ENCODE measurements at places on chromosomes 16 and 17.

DNA sequence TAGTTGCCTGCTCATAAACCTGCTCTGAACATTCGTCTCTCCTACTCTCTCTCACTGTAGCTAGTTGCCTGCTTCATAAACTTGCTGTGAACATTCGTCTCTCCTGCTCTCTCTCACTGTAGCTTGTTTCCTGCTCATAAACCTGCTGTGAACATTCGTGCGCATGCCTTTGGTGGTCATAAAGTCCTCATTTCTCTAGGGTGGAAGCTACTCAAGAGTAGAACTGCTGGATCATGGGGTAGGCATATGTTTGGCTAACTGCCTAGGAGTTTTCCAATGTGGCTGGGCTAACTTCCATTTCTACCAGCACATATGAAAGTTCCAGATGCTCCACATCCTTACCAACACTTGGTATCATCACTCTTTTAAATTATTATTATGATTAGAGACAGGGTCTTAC is 174.6 kb upstream of the RPH3AL start:
- no peak for DNase-seq

DNA sequence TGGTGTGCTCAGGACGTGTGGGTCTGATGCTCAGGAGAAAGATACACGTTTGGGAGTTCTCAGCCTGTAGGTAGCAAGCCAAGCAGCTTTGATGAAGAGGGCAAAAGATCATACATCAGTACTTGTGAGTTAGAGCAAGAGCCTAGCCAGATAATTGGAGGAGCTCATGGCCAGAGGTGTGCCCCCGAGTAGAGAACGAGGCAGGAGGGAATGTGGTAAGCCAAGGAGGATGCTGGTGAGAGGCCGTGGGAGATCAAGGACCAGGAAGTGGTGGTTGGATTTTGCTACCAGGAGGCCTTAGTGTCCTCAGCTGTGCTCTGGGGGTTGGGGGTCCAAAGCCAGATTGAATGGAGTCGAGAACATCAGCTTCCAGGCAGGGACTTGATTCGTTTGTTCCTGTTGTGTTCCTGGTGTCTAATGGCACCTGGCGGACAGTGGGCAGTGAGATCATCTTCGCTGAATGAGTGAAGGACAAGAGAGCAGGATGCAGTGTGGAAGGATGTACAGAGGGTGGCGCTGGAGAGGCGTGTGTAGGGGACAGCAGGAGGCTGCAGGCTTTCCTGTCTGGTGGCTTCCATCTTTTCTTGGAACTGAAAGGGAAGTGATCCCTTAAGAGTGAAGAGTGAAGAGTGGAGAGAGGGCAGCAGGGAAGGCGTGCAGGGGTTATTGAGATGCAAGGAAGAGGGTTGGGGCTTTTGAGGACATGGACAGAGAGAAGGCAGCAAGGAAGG is 11.6 kb downstream of the FBXL19 start:
- DNase-seq, result no peak

DNA sequence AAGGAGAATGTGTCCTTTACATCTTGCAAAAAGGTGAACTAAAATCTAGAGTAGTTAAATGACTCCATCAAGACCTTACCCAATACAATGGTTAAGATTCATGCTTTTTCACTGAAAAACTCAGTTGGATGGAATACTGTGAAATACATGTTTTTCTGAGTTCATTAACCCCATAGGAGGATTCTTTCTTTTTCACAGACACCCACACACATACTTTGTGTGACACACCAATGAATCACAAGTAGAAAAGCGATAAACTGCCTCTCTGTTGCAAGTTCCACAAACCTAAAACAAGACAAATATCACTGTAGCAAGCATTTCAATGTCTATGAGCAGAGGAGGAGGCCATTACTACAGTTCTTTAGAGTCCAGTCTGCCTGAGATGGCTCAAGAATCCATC is 258.8 kb upstream of the CDH5 start:
- no peak for DNase-seq

GRCh38 chr16:13437413-13437795 is 482.6 kb upstream of the ERCC4 start:
- DNase-seq, result no peak

DNA sequence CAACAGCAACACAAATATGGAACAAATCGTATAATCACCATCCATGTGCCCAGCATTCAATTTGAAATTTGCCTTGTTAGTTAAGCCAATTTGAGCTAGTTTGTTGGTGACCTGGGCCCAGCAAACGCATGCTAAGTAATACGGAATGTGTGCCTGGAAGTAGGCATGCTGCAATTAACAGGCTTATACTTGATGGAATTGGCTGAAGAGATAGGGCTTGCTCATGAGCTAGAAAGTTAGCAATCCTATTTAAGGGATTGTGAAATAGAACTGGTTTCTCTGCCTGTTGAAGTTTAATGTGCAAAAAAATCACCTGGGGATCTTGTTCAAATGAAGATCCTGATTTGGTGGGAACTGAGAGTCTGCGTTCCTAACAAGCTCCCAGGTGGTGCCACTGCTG is 8.5 kb upstream of the LPO start:
- no peak for DNase-seq

- no peak for DNase-seq
These were observed 186.5 kb downstream of the PRKCA start for GRCh38 chr17:66488864-66489263.

DNA sequence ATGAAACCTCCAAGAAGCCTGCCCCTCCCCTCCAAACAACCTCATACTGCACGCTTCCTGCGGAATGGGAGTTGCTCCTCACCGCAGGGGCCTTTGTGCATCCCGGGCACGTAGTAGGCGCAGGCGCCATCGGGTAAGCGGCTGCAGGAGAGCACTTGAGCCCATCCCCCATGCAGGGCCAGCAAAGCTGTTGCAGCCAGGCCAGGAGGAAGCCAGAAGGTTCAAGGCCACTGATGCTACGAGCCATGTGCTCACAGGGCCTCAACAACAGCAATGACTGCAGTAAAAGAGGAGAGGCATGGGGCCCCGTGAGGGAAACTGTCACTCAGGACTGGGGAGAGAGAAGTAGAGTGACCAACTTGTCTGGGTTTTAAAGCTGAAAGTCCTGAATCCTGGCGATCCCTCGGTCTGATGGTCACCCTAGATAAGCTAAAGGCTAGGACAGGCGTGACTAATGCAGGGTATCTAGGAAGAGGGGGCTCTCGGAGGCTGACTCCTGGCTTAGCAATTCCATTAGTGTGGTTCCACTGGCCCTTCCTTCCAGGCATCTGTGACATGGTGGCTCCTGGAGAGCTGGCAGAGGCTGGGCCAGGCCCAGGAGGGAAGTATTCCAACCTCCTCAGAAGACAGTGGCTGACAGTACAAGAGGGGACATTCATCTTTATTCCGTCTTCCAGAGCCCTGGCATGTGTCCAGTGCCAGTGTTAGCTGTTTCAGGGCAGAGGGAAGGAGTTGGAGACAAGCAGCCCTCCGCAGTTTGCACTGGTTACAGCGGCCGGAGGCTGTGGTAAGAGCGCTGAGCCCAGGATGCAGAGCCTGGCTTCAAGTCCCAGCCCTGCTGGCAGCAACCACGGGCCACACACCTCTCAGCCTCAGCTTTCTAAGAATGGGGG is 20.8 kb downstream of the GOSR2 start:
- DNase-seq, result no peak

DNA sequence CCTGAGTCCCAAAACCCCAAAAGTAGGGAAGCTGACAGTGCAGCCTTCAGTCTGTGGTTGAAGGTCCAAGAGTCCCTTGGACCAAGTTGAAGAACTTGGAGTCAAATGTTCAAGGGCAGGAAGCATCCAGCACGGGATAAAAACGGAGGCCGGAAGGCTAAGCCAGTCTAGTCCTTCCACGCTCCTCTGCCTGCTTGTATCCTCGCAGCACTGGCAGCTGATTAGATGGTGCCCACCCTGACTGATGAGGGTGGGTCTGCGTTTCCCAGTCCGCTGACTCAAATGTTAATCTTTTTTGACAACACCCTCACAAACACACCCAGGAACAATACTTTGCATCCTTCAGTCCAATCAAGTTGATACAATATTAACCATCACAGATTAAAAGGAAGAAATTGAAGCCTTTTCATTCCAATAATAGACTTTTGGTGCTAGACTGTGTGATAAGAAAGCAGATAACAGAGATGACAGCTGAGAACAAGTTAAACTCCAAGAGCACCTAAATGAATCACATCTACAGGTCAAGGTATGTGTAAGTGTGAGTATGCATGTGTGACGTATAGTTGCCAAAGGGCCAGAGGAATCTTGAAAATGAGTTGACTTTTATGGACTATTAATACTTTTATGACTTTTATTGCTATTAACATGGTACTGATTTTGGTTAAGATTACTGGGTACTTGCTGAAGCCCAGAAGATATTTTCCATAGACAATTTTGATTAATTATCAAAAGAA is 933.5 kb upstream of the SOX9 start:
- no peak for DNase-seq

DNA sequence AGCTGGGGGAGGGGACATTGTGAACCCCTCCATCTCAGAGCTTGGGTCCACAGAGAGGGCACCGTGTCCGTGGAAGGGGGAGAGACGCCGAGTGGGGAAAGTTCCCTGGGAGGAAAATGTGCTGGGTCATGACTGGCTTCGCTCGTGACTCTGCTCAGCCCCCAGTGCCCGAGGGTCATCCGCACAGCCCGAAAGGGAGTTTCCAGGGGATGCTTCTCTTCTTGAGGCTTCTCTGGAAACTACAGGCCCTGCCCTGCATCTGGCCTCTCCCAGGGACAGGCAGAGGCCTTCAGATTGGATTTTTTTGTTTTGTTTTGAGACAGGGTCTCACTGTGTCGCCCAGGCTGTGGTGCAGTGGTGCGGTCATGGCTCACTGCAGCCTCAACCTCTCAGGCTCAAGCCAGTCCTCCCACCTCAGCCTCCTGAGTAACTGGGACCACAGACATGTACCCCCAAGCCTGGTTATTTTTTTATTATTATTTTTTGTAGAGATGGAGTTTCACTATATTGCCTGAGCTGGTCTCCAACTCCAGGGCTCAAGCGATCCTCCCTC is 9.8 kb upstream of the GSE1 start:
- no peak for DNase-seq

GRCh38 chr17:41153856-41154255 is 4.2 kb upstream of the KRTAP4-5 start:
- DNase-seq, result no peak

DNA sequence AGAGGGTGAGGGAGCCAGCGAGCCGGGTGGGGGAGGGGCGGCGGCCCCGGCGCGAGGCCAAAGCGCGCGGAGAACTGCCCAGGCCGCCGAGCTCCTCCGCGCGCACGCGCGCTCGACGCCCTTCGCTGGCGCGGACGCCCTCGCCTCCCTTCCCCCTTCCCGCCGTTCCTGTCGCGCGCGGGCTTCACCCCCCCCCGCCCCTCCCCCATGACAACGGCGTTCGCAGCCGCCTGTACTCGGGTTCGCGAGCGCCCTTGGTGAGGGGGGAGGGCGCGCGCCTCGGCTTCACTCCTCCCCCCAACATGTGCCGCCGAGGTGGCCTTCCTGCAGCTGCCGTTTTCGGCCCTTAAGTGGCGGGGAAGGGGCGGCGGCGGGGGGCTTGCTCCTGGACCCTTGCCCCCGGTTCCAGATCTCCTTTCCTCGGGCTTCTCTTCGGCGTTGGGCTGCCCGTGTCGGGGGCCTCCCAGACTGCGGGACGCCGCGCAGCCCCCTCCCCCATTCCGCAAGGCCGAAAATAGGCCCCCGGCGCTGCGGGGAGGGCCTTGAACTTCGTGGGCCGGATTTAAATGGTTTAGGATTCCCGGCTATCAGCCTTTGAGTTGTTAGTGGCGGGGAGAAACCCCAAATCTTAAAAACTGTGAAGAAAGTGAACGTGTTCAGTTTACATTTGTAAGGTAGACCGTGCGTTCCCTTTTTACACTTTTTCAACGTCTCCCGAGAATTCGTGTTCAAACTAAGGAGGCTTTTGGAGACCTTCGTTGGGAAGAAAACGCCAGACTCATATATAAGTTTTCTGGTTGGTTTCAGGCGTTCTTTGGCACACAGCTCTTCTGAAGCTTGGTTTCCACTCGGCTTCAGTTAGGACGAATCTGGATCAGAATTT is 653 bp downstream of the SRRM2 start:
- DNase-seq, result peak; percentile 93

- DNase-seq, result no peak
These were observed 183.5 kb upstream of the SDK2 start for GRCh38 chr17:73827627-73828291.

All from NCI-H1417 (cell line).